Activated CD4-positive, alpha-beta memory T cell treated with anti-CD3 and anti-CD28 coated beads for 36 hours (primary cell): ENCODE measurements at places on chromosomes 7 and 10.

DNA sequence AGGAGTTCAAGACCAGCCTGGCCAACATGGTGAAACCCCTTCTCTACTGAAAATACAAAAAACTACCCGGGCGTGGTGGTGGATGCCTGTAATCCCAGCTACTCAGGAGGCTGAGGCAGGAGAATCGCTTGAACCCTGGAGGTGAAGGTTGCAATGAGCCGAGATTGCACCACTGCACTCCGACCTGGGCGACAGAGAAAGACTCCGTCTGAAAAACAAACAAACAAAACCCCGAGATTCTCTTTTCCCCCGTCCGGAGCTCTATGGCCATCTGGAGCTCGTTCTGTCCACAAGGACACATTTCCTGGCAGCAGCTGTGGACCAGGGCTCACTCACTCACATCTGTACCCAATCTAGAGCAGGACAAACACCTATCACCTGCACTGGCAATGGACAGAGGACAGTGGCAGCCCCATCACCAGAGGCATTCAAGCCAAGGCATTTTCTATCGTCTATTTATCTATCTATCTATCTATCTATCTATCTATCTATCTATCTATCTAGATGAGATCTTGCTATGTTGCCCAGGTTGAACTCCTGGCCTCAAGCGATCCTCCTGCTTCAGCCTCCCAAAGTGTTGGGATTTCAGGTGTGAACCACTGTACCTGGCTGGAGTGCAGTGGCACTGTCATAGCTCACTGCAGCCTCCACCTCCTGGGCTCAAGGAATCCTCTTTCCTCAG lies 167.1 kb upstream of the TNRC18 start:
- no peak for DNase-seq

GRCh38 chr10:116873134-116873533 lies 23.8 kb downstream of the ENO4 start:
- no peak for DNase-seq

DNA sequence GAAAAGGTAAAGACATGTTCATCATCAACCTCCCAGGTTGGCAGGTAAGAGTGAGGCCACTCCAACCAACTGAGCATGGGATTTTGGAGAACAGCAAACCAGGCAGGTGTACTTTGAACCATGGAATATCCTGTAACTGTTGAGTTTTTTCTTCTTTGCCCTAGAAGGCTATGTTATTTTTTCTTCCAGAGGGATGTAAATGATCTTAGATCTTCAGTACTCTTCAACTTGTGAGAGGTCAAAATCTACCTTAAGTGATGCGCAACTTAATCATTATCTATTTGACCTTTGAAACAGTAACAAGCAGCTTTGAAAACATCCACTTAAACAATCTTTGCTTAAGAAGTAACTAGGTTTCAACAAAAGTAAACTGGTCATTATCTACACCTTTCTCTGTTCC lies at the start of gene CUBN:
Gene CUBN (minus strand): TSS at position 71 of the 400 bp plus-strand sequence. CDS start 46 bp downstream, at position 25.
- DNase-seq, result no peak

DNA sequence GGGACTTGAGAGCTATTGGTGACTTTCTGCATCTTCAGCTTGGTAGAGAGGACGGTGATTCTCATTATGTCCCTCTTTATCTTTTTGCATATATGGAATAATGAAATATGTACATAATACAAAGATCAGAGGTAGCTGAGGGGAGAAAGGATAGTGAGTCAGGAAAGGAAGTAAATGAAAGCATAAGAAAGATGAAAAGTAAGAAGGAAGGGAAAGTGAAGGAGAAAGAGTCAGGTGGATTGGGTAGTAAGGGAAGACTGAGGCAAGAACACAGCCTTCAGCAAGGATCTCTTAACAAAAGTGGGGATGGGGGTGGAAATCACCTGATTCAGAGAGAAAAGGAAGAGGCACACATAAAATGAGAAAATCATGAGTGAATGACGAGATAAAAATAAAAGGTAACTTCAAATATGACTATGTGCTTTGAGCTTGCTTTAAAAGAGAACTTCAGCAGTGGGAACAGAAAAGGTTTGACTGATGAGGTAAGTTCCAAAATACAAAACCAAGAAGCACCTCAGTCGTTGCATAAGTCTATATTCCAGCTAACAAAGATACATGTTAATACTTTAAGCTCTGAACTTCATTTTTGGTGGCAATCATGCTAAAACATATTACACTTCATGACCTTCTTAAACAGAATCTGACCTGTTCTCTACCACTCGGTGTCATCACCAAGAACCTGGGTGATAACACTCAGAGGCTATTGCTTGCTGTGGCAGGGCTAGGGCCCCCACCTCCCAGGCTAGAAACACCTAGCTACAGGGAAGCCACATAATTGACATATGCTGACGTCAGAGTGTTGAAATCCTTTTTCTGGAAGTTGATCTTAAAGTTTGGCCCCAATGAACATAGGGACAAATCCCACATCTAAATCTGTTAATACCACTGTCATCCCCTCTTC lies 32.9 kb downstream of the NRCAM start:
- DNase-seq, result no peak

DNA sequence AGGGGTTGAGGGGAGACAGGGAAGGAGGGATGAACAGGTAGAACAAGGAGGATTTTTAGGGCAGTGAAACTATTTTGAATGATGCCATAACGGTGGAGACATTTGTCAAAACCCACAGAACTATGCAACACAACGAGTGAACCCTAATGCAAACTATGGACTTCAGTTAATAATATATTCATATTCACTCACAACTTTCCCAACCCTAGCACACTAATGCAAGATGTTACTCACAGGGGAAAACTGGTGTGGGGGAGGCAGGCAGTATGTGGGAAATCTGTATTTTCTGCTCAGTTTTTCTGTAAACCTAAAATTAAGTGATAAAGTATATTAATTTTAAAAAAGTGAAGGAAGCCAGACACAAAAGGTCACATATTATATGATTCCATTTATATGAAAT lies 17.3 kb downstream of the GNA12 start:
- no peak for DNase-seq

- DNase-seq, result no peak
Observed at GRCh38 chr10:104582602-104582951, 58.5 kb upstream of the SORCS3 start.

- peak; percentile 38 for DNase-seq
Observed at GRCh38 chr10:104824380-104825006, 183.4 kb downstream of the SORCS3 start.

- DNase-seq, result no peak
Observed at GRCh38 chr7:13067036-13067435, 379.6 kb downstream of the ARL4A start.

GRCh38 chr7:37421861-37422500 lies 26.7 kb downstream of the ELMO1 start:
- DNase-seq, result no peak

DNA sequence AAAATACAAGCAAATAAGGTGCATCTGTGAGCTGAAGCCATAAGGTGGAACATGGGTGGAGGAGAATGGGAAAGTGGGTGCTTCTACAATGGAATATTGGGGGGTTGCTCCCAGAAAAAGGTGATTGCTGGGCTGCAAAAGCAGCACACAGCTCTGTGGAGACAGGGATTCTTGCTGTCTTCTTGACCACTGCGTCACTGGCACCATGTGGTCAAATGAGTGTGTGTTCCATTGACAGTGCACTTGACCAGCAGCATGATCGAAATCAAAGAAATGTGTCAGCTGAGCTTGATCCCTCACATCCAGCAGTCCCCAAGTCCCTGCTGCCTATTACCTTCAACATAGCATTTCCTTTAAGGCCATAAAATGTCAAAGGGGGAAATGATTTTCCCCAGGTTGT lies 56.2 kb downstream of the GPR26 start:
- no peak for DNase-seq

GRCh38 chr7:36758879-36759278 lies 34.6 kb upstream of the AOAH start:
- DNase-seq, result no peak

- DNase-seq, result peak; percentile 70
Observed at GRCh38 chr7:107661081-107661864, 645 bp downstream of the SLC26A4 start.

- DNase-seq, result no peak
Observed at GRCh38 chr10:112585126-112585525, 138.1 kb downstream of the VTI1A start.

DNA sequence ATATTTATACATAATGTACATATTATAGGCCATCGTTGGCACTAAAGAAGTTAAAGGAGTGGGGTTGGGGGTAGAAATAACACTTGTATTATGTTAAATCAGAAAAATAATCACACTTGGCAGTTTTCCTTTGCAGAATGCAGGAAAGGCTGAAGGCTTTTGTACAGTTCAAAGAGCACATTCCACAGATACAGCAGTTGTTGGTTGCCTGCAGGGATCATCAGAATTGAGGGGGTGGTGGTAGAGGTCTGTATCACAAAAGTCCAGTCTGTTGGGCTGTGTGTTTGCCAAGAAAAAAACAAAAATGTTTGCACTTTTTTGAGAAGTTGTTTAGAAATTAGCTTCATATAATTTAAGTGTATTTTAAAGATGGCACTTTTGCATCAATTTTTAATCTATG lies 231.8 kb upstream of the FOXP2 start:
- DNase-seq, result no peak

GRCh38 chr7:159145490-159145855 lies 806 bp upstream of the VIPR2 start:
- no peak for DNase-seq

GRCh38 chr10:75950997-75951589 lies 519.7 kb downstream of the LRMDA start:
- DNase-seq, result no peak

DNA sequence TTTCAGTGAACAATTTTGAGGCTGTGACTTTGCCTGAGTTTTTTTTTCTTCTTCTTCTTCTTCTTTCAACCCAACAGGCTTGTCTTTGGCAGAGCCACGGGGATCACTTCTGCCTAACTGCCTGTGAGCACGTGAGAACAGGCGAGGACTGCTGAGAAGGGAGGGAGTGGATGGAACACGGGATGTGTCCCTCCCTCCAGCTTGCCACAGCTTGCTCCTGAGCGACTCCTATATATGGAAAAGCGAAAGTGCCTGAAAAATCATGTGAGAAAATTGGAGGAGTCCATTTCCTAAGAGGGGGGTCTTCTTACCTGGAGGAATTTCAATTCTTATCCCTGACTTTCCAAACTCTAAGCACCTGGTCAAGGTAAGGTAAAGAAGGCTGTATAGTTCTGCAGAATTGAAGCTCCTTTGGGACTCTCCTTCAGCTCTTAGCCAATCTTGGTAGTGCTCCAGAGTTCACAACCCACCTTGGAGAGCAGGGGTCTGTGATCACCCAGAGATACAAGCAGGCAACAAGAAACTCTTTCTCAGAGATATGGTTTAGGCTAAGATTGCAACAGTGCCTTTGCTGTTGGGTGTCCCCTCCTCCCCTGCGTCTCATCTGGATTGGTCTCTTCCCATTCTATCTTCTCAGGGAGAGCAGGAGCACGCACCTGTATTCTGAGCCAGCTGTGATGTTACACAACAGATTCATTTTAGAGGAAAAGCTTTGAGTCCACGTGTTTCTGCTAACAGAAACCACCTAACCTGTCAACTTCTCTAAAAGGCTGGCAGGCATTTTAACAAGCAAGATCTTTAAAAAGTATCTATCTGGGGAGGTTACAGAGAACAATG lies at the start of gene MAT1A:
Gene MAT1A (minus strand): TSS at position 208 of the 837 bp plus-strand sequence. CDS start 235 bp downstream, outside the sequence.
- DNase-seq, result no peak

DNA sequence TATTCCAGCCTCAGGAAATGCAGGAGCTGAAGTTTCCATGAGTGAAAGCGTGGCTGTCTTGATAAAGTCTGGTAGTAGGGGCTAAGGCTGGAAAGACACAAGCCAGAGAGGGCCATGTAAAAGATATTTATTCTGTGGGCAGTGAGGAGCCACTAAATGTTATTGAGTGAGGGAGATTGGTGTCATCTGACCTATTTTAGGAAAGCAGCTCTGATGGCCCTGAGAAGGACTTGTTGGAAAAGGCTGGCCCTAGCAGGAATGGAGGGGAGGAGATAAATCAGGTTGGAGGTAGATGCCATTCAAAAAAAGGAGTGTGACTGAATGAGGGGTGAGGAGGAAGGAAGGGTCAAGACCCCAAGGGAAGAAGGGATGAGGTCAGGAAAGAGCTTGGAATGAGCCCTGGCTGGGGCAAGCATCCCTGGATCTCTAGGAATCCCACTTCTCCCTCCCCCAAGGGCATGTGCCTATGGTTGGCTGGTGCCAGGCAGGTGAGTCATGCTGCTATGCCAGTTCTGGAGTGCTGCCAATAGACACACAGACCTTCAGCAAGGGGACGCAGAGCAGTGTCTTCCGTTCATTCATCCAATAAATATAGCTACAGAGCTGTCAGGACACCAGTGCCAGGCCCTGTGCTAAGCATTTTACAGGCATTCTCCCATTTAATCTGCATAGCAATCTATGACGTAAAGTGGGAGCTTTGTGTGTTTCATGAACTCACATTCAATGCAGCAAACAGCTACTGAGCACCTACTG lies 2.0 kb downstream of the ANKRD2 start:
- no peak for DNase-seq

DNA sequence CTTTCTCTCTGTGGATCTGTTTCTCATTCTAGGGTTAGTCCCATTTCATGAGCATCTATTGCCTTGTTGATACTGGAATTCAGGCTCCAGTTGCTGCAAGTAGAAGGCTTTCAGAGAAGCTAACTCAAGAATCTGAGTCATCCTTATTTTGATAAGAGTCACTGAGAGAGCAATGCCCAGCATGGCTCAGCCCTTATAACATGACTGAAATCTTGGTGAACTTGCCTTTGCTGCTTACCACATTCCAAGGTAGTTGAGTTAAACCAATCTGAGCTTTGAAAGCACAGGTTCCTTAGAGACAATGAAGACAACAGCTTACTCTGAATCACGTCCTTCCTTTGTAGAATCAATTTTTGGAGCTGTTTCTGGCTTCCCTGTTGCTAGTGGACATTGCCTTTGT lies 53.6 kb upstream of the CHCHD3 start:
- no peak for DNase-seq

GRCh38 chr10:3272300-3272699 lies 99.7 kb upstream of the PITRM1 start:
- DNase-seq, result no peak

- no peak for DNase-seq
Observed at GRCh38 chr7:27997188-27997707, 183.3 kb downstream of the JAZF1 start.

GRCh38 chr7:68319061-68319460 lies 1279.2 kb upstream of the AUTS2 start:
- DNase-seq, result no peak

DNA sequence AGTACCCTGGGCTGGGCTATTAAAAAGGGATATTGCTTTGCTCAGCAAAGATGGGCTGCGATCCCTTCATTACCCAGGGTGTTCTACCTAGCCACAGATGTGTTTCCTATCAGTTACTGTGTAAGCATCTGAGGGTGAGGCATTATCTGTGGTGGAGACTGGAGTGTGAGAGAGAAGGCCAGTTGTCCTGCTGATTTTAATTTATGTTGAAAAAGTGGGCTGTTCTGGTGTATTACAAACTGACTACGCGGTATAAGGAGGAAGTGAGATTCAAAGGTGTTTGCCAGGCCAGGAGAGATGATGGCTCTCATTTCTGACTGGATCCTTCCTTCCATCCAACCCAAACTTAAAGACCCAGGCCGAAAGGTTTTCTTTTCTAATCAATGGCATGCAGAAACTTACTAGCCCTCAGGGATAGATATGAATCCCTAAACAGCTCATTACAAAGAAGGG lies 7.6 kb downstream of the TCF7L2 start:
- DNase-seq, result no peak

- peak; percentile 46 for DNase-seq
Observed at GRCh38 chr10:484925-485661, 204.4 kb downstream of the DIP2C start.
